Bronchial smooth muscle cell (primary cell): ENCODE measurements at places on chromosomes 12 and 14. TPM values are rescaled to one million over a fixed set of nuclear protein-coding genes. Genes with fewer than 3 reads are reported as not detected.

PIWIL1 gene
- total RNA-seq, result not detected in 2 replicates

SLCO1B3 gene
- not detected in 2 replicates for total RNA-seq

RERGL gene
- total RNA-seq, result not detected in 2 replicates

ZNF839 gene
- total RNA-seq, result 5.6 and 9.0 TPM in 2 replicates

SMARCD1 gene
- total RNA-seq, result 15.1 and 16.3 TPM in 2 replicates

MANSC4 gene
- 0.09 TPM in 1 of 2 replicates, not detected in the other for total RNA-seq

RPL36AL gene
- total RNA-seq, result 356 and 521 TPM in 2 replicates

TAS2R43 gene
- total RNA-seq, result 0.63 and 1.0 TPM in 2 replicates

RNASE4 gene
- 10.2 and 31.9 TPM in 2 replicates for total RNA-seq

FIGNL2 gene
- total RNA-seq, result 0.09 and 0.16 TPM in 2 replicates

CCDC198 gene
- not detected in 2 replicates for total RNA-seq

OTX2 gene
- not detected in 2 replicates for total RNA-seq

PMEL gene
- total RNA-seq, result 0.43 and 1.3 TPM in 2 replicates

CCDC196 gene
- not detected in 2 replicates for total RNA-seq

LRRC9 gene
- not detected in 2 replicates for total RNA-seq

CPM gene
- total RNA-seq, result 26.4 and 48.7 TPM in 2 replicates

JAG2 gene
- 2.4 and 2.7 TPM in 2 replicates for total RNA-seq

PMCH gene
- total RNA-seq, result 0.16 TPM in 1 of 2 replicates, not detected in the other

STYX gene
- 9.7 and 14.7 TPM in 2 replicates for total RNA-seq

NRL gene
- total RNA-seq, result 0.95 and 1.0 TPM in 2 replicates

CLEC4C gene
- not detected in 2 replicates for total RNA-seq

TAS2R14 gene
- total RNA-seq, result 1.7 and 2.0 TPM in 2 replicates

CACNA1C gene
- total RNA-seq, result 10.0 and 10.1 TPM in 2 replicates

TMEM116 gene
- 6.6 and 8.8 TPM in 2 replicates for total RNA-seq

CLEC4A gene
- under 0.01 and 0.09 TPM in 2 replicates for total RNA-seq

NID2 gene
- total RNA-seq, result 110 and 166 TPM in 2 replicates

RTL1 gene
- under 0.01 TPM in 1 of 2 replicates, not detected in the other for total RNA-seq

MFAP5 gene
- 17.5 and 106 TPM in 2 replicates for total RNA-seq

TMTC2 gene
- 15.9 and 18.7 TPM in 2 replicates for total RNA-seq
